Muscle of leg (tissue), 16 donors: ENCODE measurements at places on chromosomes 12 and 14.

GRCh38 chr12:100692502-100692901, 102.1 kb upstream of the ANO4 start:
- no peak for DNase-seq

GRCh38 chr14:89507926-89508460, 91.0 kb upstream of the FOXN3 start:
- DNase-seq = no peak

- DNase-seq = no peak
Observed at GRCh38 chr12:110421159-110421661, 17.7 kb upstream of the ANAPC7 start.

DNA sequence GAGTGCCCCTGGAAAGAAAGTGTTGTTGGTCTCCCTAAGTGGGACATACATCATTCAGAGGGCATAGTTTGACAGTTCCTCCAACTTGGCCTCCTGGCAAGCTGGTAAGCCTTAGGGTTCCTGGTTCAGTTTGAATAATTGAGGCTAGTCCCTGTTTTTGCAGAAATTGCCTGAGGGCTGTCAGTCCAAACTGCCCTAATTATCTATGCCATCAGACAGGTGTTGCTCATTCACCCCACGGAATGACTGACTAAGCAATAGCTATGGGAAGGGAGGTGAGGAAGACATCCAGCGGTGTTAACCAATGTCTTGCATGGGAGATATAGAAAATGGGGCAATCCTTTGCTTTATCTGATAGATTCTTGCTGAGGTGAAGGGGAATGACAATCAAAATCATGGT, 37.6 kb downstream of the SPTSSA start:
- no peak for DNase-seq

GRCh38 chr12:85448548-85449139, 168.6 kb downstream of the ALX1 start:
- DNase-seq = peak; percentile 23

GRCh38 chr12:13094367-13094766, 9.1 kb downstream of the GSG1 start:
- peak; percentile 47 for DNase-seq

GRCh38 chr14:55419663-55420062, 8.0 kb upstream of the ATG14 start:
- no peak for DNase-seq

DNA sequence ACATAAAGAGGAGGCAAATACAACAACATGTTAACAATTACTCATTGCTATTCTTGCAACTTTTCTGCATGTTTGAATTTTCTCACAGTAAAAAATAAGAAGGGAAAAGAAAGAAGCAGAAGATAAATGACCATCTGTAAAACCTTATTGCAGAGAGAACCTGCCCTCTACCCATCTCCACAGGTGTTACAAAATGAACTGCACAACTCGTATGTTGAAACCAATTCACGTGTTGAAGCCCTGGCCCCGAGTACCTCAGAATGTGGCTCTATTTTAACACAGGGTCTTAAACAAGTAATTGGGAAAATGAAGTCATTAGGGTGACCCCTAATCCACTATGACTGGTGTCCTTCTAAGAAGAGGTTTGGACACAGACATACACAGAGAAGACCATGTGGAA, 39.5 kb downstream of the FOXN3 start:
- DNase-seq = no peak

DNA sequence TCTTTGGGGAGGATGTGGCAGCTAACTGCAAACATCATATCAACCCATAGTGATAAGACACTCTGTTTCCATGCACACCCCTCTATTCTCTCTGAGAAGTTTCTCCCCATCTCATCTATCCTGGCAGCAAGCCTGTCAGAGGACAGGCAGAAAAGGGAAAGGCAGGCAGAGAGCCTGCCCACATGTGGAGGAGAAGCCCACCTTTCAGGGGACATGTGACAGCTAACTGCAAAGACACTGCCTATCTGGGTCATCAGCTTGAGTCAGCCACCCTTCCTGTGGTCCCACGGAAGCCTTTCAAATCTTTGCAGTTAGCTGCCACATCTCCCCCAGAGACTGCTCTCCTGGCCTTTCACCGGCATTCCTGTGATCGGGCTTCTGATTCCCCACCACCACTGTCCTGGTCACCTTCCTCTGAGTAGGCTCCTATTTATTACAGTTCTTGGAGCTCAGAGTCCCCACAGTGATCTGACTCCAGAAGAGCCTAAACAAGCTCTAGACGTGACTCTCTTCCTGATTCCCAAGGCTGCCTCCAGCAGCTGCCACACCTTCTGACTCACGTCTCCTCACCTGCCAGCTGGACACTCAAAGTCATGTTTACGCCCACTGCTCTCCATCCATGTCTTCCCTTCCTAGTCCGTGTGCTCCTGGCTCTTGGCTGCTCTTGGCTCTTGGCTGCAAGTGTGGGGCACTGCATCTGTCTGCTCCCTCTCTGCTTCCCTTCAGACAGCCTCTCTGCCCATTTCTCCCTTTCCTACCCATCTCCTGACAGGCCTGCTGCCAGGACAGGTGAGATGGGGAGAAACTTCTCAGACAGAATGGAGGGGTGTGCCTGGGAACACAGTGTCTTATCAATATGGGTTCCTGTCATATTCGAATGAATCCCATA, 7.5 kb upstream of the KRT1 start:
- DNase-seq = no peak

GRCh38 chr12:65740873-65741600, 83.2 kb upstream of the HMGA2 start:
- peak; percentile 94 for DNase-seq
